ENCODE measurements at places on chromosomes 5 and 9. TPM values are rescaled to one million over a fixed set of nuclear protein-coding genes. Genes with fewer than 3 reads are reported as not detected.

- no peak for DNase-seq
These were observed 42.8 kb upstream of the PDE8B start for GRCh38 chr5:77167695-77168121.

DNA sequence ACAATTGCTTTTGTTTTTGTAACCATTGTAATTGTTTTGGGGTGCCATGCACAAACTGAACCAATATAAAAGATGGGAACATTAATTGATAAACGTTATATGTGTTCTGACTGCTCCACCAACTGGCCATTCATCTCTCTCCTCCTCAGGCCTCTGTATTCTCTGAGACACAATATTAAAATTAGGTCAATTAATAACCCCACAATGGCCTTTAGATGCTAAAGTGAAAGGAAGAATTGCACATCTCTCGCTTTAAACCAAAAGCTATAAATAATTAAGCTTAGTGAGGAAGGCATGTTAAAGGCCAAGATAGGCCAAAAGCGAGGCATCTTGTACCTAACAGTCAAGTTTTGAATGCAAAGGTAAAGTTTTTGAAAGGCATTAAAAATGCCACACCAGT is 448.4 kb upstream of the ITGA1 start:
- no peak for DNase-seq

GRCh38 chr5:14665949-14666348 is 1.4 kb downstream of the OTULIN start:
- no peak for DNase-seq

C9orf50 gene
- polyA plus RNA-seq = 0.35 TPM

DNA sequence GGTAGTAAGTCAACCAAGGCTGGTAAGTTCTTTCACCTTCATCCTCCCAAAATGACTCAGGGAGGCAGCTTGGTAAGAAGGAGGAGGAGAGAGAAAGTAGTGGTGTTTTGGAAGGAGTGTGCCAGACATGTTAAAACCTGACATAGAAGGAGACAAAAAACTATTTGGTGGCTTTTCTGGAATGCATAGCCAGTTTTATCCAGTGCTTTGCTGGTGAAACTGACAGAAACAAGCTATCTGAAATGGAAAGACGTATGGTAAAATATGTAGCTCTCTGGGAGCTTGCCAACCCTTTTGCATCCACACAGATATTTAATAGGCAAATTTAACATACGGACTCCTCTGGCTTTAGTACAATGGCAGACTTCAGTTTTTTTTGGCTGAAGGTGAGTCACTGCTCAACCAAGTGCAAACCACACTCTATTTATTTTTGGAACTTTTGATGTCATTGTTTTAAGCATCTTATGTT is 45.4 kb downstream of the RAB14 start:
- DNase-seq = no peak

LHX3 gene
- not detected for polyA plus RNA-seq

- no peak for DNase-seq
These were observed at the start of gene PCAT7 for GRCh38 chr9:94554439-94555331. PCAT7 (plus strand) TSS chr9:94555083.

SLC2A8 gene
- polyA plus RNA-seq = 14.6 TPM

DNA sequence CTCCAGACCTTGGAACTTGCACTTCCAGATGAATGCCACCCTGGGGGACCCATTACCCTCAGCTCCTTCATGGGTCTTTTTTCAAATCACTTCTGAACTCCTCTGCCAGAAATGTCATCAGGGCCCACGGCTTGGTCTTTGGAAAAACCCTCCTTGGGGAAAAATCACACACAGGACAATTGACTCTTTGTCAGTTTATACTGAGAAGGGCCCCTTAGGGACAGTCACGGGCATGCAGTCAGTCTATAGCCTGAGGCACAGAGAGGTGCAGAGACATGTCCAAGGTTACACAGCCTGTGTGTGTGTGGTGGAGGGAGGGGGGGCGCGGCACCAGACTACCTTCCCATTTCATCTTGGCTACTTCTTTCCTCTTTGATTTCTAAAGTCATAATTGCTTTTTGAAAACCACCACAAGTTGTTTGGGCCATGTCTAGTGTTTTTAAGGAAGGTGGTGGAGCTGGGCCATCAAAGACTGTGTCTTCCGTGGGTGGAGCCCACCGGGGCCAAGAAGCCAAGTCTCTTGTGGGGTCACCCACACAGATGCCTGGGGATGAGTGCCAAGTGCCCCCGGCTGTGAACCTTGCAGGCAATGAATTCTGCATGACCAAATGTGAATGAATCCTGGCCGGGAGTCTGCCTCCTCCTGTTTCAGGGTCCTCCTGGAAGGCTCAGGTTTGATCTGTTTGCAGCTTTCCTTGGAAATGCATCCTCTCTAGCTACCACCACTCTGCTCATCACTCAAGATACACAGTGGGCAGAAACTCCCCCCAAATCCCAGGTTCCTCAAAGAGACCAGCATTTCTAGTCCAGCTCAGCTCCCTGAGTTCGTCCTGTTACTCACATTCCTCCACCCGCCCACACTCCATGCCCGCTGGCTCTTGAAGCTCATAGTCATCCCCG is 200.1 kb upstream of the TBC1D2 start:
- DNase-seq = no peak
